ENCODE measurements at places on chromosomes 7 and 10.
A peak's percentile ranks its signal among the peaks of the same experiment; 100 is the strongest.

GRCh38 chr7:92874567-92874966, 38.2 kb upstream of the CDK6 start:
- DNase-seq: no peak

DNA sequence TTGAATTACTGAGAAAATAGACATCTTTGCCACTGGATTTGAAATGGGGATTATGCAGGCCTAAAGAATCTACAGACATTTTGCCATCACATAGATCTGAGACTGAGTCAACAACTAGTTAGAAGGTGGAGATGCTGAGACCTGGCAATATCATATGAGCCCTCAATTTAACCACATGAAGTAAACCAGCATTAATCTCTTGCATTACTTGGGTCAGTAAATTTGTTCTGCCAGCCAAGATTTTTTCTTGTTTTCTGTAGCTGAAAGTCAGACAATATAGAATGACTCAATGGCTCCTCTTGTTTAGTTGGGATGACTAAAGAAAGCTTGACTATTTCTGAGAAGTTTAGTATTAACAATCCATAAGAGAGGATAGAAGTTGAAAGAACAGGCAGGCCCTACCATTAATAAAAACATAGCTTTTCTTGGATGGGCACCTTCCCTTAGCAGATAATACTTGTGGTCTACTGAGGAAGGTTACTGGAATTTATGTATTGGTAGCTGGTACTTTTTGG, 396.7 kb upstream of the SORCS1 start:
- DNase-seq: no peak

- no peak for DNase-seq
Measured at GRCh38 chr7:37265006-37265405, 183.7 kb downstream of the ELMO1 start.

DNA sequence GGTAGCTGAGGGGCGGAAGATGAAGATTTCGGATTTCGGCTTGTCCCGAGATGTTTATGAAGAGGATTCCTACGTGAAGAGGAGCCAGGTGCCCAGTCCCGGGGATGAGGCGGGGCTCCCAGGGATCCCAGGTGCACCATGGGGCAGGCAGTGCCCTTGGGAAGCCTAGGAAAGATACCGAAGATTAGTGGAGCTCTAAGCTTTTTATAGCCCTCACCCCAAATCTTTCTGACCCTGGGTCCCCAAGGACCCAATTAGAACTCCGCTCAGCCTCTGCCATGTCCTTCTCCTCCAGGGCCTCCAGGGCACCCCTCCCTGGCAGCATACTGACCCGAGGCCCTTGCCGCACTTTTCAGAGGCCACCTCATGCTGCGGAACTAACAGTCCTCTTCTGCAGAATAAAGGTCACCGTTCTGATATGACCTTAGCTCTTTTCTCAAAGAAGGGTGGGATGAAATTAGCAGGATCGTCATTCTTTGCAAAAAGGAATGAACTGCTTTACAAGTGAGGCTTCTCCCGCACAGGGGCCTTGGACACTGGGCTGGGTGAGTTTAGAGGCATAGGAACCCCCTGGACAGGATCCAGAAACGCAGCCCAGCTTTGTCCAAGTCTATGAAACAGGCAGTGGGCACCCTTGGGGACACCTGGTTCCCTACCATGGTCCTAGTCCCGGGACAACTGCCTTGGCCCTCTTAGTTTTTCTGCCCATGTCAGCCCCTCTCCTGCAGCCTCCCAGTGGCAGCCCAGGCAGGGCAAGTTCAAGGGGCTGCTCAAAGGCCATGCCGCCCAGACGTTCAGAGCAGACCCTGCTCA, 17.9 kb upstream of the CSGALNACT2 start:
- no peak for DNase-seq

DNA sequence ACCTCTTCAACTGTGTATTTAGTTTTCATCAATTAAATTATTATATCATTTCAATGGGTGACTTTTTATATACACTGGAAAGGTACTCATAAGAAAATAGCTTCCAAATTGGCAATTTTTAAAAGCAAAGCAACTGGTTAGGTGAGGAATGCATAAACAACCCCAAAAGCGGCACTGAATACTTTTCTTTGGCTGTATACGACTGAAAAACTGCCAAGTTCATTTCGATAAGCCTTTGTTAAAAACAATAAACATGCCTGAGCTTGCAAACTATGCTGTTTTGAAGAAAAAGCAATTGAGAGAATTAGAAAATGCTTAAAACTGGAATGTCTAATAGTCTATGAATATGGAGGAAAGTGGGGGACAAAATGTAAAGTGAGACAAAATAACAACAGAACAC, 2.9 kb downstream of the SLC16A12 start:
- DNase-seq: no peak

DNA sequence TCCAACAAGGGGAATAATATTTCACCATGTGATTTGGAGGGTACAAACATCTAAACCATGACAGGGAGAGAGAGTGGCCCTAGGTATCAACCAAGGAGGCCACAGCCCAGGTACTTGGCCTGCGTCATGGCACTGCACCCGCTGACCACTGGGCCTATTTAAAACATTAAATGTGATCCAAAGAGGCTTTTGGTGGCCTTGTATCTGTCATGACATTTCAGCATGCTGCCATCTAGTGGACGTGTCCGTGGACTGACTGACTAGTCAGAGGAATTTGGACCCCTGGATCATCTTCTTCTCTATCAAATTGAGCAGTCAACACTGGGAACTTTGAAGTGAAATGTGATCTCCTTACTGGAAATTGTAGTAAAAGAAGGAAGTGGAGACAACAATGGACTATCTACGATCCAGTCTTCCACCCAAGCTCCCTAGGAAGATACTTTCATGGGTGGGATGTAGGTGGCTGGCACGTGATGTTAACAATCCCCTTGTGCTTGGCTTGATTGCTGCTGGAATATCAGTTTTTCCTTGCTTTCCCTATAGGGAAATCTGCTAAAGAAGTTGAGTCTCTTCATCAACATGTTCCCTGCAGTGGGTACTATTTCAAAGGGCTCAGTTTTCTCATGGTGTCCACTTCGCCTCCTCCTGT, 24.6 kb upstream of the ITGA8 start:
- DNase-seq: no peak

DNA sequence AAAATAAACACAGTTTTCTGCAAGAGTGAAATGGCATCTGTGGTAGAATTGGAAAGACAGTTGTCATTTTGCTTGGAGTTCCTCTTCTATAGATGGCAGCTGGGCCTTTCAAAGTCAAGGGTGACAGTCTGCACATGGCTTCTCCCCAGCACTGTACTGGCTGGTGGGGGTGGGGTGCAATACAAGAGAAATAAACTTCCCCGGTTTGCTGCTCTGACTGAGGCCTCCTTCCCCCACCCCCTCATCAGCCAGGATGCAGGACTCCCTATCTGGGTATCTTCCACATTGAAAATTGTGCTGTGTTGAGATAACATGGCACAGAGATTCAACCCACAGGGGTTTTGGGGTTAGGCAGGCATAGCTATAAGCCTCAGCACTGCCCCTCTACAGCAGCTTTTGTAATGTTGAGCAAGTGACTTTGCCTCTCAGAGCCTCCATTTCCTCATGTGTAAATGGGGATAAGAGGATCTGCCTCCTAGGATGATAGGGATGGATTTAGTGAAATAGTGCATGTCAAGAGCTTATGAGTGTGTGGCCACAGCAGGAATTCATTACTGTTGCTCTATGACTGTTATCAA, 85.8 kb upstream of the WDR11 start:
- no peak for DNase-seq

DNA sequence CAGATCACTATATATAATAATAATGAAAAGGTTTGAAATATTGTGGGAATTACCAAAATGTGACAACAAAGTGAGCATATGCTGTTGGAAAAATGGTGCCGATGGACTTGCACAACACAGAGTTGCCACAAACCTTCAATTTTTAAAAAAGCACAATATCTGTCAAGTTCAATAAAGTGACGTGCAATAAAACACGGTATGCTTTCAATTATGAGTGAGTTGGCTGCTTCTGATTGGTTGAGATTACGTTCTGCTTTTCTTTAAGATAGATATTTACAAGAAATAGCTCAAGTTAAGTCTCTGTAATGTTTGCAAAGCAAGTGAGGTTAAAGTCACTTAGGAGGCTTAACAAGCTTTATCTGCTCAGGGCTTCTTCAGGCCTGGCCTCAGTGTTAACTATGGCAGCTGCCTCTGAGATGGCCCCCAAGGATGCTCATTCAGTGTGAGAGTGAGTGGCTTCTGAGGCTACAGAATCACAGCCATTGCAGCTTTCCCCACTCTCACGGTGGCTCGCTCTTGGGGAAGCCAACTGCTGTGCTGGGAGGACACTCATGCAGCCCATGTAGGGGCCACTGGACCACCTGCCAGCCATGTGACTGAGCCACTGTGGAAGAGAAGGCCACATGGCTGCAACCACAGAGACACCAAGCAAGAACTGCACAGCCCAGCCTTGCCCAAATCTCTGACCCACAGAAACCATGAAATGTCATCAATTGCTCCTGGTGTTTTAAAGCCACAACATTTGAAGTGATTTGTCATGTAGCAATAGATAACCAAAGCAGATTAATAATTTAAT, 78.3 kb upstream of the TMEM72 start:
- no peak for DNase-seq

- peak; percentile 37 for DNase-seq
Measured at GRCh38 chr7:73703757-73704639, 15.5 kb downstream of the STX1A start.

DNA sequence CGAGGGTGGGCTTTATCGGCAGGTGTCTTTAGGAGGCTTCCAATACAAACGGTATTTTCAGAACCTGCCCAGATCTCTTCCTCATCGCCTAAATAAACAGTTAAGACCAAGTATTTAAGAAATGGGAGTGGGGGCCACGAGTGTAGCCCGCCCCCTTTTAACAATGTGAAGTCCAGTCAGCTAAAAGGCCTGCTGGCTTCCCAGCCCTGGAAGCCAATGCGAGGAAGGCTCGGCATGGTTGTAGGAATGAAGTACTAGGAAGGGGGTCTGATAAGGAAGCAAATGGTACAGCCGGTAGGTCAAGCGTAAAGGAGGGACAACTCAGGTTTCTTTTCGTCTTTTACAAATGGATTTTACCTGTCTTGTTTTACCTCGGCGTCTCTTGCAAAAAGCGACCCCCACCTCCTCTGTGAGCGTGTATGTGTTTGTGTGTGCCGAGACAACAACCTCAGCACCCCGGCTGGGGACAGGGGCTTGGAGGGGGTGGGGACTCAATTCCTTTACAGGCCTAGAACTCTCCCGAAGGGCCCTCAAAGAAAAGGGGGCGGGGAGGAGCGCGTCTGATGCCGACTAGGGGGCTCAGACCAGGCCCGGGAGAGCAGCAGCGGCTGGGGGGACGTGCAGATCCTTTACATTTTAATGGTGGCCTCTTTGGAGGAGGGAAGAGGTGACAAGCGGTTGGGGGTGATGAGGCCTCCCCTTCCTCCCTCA, 147.6 kb downstream of the GPR85 start:
- peak; percentile 3 for DNase-seq

DNA sequence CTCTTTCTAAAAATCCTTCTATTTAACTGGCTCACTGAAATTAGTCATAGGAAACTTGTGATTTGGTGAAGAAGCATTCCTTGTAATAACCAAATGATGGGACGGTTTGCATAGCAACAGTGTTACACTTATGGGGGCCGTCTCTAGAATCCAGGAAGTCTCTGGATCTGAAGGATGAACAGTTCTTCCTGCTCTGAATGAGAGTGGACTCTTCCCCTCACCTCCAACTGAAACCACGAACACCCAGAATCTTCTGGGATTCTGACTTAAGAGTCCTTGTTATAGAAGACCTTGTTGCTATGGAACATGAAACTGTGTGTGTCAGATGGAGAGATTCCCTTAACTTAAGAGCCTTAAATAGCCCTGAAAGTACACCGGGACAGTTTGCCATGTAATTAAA, 23.2 kb downstream of the NOLC1 start:
- no peak for DNase-seq

DNA sequence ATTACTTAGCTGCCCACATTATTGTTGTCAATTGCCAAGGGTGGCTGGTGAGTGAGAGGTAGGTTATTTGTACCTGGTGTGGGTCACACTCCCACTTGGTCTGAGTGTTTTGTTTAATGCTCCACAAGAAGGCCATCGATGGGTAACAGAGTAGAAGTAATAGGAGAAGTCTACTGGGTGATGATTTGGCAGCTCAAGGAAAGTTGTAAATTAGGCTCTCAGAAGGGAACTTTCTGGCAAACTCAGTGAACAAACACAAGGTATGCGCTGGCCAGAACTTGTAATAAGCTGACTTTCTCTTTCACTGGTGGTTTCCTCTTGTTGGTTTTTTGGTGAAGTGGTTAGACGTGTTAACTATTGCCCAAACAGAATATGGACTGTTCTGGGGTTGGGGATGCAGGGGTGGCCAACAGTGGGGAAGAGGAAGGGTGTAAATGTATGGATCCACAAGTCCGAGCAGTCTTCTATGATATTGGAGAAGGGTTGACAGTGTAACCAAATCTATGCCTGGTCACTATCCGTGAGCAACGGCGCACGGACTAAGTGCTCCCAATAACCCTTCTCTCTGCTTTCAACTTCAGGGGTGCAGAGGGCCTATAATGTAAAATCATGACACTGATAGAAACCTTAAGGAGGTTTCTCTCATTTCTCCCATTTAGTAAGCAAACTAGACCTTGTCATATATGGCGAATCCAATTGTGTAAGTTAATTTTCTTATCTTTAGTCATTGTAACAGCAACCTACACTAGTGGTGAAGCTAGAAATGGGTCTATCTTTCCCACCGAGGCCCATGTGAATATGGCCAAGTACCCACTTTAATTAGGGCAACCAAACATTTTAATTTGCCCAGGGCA, 212.8 kb downstream of the PTEN start:
- DNase-seq: no peak

- DNase-seq: no peak
Measured at GRCh38 chr7:101146-102046, 91.0 kb upstream of the FAM20C start.

GRCh38 chr7:102450242-102450641, 14.4 kb downstream of the ALKBH4 start:
- DNase-seq: peak; percentile 68

DNA sequence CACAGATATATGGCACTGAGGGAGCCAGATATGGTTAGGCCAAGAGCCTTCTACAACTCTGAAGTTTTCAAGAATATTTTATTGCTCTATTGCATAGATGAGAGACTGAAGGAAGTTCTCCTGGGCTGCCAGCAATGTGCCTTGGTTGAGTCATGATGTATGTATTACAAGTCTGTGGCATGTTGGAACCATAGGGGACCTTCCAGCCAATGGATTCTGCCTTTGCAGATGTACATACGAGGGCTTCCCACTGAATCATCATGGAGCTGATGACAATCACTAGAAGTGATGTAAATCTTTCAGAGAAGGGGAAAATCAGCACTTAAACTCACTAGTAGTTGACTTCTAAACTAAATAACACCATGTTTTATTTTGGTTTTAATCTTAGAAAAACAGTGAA, 419.5 kb downstream of the PHTF2 start:
- no peak for DNase-seq

DNA sequence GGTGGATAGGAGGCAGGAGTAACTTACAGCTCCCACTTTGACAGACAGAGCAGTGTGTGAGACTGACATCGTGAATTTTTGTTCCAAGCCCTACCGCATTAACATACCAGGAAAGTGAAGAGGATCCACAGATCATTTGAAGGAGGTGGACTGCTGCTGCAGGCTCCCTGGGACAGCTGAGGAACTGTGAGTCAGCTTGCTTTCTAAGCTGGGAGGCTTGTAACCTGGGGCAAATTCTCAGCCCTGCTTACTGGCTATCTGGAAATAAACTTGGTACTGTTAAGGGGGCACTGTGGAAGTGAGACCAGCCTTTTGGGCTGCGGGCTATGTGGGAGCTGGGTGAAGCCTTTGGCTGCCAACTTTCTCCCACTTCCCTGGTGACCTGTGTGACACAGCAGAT, 1202.5 kb downstream of the DNAJB9 start:
- no peak for DNase-seq

- no peak for DNase-seq
Measured at GRCh38 chr7:147742301-147742700, 848.3 kb upstream of the C7orf33 start.

- DNase-seq: no peak
Measured at GRCh38 chr10:117226813-117227451, 14.0 kb upstream of the SLC18A2 start.
